ENCODE measurements at places on chromosomes 7 and 10.

GRCh38 chr7:30984359-30985107 lies 20.8 kb downstream of the GHRHR start:
- peak; percentile 48 for DNase-seq

GRCh38 chr10:96833220-96834001 lies 1.3 kb downstream of the LCOR start:
- DNase-seq, result peak; percentile 47

GRCh38 chr10:49594594-49594993 lies 15.5 kb upstream of the SLC18A3 start:
- peak; percentile 74 for DNase-seq

DNA sequence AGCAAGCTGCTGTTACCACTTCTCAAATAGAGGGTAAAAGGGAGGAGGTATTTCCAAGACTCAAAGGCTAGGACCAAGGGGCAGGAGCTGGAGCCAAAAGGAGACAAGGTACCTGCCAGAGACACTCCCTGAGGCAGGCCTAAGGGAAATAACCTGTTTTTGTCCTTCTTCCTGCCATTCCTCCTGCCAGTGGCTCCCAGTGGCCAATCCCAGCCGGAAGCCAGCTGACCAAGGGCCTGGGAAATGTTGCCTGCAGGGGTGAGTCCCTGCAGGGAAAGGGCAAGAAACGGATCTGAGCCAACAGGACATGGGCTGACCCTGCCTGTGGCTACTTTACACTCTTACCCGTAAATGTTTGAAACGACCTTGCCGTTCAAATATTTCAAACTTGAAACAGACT lies 3.5 kb downstream of the CYTH3 start:
- no peak for DNase-seq

DNA sequence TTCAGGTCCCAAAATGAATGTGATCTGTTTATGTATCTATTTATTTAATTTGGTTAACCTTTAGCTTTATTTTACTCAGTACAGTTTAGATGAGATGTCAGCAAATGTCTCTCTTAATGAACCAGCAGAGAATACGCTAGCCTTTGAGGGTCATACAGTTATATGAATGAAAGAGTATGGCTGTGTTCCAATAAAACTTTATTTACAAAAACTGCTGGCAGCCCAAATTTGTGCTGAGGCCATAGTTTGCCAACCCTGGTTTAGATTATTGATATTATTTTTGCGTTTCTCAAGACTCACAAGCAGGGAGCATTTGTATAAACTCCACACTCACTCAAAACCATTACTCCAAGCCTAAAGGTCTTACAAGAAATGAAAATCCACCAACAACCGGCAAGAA lies 323.4 kb upstream of the NRP1 start:
- DNase-seq, result no peak
